ENCODE measurements at places on chromosomes 3 and 15.

DNA sequence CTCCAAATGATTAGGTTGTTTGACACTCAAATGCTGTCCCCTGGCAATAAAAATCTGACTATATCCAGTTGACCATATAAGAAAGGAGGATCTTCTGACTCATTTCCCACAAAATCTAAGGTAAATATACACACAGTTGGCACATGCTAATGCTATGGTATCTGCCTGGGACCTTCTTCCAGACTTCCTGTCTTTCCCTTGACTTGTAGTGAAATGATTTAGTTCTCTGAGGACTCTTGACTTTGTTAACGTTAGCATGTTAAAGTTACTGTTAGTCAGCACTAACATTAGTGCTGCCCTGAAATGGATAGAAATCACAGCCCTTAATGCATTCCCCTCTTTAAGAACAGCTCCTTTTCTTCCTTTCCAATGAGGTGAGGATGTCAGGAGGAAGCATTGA is 124.3 kb upstream of the LSAMP start:
- DNase-seq: no peak

DNA sequence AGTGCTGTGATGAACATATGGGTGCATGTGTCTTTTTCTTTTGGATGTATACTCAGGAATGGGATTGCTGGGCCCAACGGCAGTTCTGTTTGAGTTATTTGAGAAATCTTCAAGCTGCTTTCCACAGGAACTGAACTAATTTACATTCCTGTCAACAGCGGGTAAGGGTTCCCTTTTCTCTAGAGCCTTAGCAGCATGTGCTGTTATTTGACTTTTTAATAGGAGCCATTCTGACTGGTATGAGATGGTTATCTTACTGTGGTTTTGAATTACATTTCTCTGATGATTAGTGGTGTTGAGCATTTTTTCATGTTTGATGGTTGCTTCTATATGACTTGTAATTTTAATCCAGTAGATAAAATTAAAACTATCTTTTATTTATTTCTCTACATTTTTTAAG is 1168.6 kb upstream of the ALCAM start:
- no peak for DNase-seq

GRCh38 chr3:111594205-111594604 is 941 bp downstream of the ZBED2 start:
- DNase-seq: no peak

GRCh38 chr3:34008191-34008590 is 209.8 kb downstream of the PDCD6IP start:
- no peak for DNase-seq

- DNase-seq: no peak
These were observed 48.6 kb downstream of the IMPG2 start for GRCh38 chr3:101271728-101272127.

GRCh38 chr3:138471481-138471880 is 37.1 kb downstream of the ESYT3 start:
- DNase-seq: no peak

GRCh38 chr15:64774037-64774628 is 1.3 kb downstream of the RBPMS2 start:
- DNase-seq: no peak

DNA sequence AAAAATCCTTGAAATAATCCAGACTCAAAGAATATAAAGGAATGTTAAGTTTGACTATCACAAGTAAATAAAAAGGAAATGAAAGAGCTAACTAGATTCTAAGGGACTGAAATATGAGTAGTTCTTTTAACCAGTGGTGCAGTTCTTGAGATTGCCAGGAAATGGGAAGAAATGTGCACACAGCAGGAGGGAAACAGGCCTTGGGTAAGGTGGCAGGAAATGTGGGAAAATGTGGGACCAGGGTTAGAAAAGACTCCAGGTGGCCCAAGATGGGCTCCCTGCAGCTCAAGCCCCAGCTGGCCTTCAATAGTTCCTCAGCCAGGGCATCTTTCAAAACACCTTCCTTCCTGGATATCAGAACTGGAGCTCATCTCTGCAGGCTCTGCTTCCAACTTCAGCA is 181.3 kb downstream of the ISL2 start:
- no peak for DNase-seq

Measured in stimulated activated CD8-positive, alpha-beta memory T cell treated with anti-CD3 and anti-CD28 coated beads, Interleukin-4, amount 100 ng/mL, for 1 hour (primary cell).